ENCODE measurements at places on chromosomes 12 and 14.

GRCh38 chr12:749751-750270, 2.6 kb upstream of the WNK1 start:
- DNase-seq = no peak

DNA sequence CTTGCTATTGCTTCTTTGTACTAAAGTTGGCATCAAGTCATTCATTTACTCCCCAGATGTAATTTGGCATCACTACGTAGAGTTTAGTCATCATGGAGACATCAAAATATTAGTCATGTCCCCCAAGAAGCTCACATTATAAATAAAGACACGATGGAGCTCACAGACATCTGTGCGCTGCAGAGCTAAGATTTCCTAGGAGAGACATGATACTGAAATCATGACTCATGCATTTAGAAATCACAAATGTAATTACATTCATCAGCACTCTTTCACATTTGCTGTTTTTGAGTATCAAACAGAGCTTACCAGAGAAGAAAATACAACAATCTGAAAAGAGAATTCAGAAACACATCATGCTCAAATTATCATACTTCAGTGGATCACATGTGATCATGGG, 169.8 kb downstream of the LRIG3 start:
- DNase-seq = no peak

GRCh38 chr12:83404521-83404920, 717.8 kb downstream of the TMTC2 start:
- DNase-seq = no peak

DNA sequence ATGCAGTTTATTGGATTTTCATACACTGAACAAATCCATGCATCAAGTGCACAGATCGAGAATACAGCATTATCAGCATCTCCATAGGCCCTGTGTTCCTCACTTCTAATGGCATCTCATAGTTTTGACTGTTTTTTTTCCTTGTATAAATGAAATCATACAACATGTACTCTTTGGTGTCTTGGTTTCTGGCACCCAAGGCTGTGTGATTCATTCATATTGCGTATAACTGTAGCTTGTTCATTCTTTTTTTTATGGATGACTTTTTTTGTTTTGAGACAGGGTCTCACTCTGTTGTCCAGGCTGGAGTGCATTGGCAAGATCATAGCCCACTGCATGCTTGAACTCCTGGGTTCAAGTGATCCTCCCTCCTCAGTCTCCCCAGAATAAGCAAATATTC, 14.3 kb downstream of the RASSF8 start:
- no peak for DNase-seq

- DNase-seq = no peak
These were observed 114.9 kb downstream of the HELB start for GRCh38 chr12:66417217-66417616.

DNA sequence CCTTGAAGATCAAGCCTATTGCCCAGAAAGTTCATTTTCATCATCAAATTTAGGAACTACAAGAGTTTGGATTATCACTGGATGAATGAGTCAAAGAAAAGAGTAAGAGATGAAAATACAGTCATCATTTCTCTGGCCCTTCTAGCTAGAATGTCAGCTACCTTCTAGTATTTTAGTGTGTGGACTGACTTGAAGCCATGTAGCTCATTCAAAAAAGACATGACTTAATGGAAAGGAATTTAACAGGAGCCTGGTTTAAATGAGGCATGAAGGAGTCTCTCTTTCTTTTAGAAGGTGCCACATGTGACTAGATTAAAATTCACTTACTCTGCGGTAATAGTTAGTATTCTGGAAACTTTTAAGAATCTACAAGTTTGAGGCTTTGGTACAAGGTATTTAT, 7.1 kb downstream of the PTHLH start:
- DNase-seq = no peak

DNA sequence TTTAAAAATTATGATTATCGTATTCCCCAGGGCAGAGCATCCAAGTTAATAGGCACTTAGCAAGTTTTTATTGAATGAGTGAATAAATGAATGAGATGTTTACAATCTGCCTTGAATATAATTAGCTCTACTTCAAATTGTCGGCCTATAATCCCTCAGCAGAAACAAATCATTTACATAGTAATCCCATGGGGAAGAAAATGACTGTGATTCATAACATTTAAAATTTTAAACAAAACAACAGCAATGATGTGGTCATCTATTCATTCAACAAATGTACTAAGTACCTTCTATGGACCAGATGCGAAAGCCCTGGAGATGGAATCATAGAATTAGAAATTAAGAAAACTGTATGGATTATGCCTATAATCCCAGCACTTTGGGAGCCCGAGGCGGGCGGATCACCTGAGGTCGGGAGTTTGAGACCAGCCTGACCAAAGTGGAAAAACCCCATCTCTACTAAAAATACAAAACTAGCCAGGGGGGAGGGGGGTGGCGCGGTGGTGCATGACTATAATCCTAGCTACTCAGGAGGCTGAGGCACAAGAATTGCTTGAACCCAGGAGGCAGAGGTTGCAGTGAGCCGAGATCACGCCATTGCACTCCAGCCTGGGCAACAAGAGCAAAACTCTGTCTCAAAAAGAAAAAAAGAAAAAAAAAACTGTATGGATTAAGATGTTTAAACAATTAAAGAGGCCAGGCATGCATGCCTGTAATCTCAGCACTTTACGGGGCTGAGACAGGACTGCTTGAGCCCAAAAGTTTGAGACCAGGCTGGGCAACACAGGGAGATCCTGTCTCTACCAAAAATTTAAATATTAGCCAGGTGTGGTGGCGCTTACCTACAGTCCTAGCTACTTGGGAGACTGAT, 17.7 kb upstream of the MDM2 start:
- DNase-seq = no peak

DNA sequence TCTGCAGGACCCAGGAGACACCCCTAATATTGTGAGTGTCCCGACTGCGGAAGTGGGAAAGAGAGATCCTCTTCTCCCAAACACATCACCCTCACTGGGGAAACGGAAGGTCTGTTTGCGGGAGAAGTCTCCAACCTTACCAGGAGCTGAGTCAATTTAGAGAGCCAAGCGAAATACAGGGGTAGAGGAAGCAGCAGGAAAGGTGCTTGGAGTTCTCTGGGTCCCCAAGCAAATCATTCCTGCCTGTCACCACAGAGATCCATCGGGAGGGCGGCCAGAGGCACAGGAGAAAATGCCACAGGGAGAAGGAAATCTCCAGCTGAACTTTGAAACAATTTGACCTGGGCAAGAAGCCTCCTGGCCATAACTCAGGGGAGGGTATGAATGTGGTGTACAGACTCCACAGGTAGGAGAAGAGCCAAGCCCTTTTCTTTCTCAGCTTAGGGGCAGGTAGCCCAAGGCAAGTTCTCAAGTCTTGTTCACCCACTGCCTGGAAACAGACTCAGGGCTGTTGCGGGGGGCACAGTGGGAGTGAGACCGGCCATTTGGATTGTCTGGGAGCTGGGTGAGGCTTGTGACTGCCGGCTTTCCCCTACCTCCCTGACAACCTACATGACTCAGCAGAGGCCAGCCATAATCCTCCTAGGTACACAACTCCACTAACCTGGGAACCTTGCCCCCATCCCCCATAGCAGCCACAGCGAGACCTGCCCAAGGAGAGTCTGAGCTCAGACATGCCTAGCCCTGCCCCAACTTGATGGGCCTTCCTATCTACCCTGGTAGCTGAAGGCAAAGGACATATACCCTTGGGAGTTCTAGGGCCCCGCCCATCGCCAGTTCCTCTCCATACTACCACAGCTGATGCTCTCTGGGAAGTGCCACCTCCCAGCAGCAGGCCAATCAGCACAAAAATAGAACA, 211.9 kb upstream of the ARHGAP5 start:
- no peak for DNase-seq

DNA sequence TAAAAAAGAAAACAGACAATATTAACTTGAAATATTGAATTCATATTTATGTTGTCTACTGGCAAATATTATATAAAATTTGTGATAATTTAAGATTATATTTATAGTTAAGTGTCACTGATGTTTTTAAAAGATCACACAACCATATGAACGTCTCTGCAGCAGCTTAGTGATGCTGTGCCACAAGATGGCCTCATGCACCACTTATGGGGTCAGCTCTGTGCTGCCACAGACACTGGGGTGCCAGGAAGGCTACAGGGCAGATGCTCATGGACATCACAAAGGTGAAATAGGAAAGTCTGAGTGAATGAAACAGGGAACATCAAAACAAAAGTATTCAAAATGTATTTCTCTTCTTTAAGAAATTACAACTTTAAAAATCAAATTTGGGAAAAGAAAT, 13.1 kb downstream of the ATXN3 start:
- no peak for DNase-seq

GRCh38 chr12:26028953-26029735, 70.7 kb downstream of the RASSF8 start:
- no peak for DNase-seq

GRCh38 chr14:58535044-58535443, 102.7 kb upstream of the DACT1 start:
- no peak for DNase-seq

DNA sequence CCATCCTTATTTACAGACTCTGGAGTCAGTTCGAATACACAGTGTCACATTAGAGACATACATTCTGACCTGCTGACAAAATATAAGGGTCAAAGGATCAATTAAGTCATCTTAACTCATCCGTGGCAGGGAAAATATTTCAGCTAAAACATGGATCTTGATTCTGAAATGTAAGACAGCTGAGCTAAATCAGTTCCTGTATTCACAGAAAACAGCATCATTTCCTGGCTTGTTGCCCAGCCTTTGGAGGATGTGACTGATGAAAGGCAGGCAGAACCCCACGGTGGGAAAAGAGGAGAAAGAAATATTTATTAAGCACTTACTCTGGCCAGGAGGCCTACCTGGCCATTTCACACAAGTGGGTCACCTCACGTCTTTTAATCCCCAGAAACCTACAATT, 101.9 kb downstream of the GAS2L3 start:
- DNase-seq = no peak

- DNase-seq = no peak
These were observed 7.3 kb upstream of the KIF26A start for GRCh38 chr14:104130974-104131651.

DNA sequence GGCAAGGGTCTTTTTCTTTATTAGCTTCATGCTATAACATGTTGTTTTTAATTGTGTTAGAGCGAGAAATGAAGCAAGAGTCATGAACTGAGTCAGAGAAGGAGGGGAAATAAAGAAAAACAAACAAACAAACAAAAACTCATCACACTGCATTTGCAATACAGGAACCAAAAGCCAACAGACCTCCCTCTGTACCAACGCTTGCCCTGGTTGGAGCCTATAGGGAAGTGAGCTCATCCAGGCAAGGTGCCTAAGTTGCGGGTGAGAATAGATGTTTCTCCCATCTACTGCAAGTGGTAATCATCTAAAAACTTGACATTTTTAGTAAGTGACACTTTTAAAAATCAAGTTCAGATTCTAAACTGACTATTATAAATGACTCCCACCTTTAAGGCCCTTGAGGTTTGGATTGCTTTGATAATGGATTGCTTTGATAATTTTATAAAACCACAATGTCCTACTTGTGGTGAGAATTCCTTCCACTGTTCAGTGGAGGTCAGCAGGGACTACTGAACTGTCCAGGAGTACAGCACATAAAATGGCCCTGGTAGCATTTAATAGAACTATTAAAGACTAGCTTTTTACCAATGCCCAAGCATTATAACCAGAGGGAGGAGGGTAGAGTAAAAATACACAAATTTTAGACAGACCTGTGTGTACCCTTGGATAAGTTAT, 31.3 kb downstream of the SLC38A1 start:
- no peak for DNase-seq

GRCh38 chr12:4434301-4434700, 11.3 kb downstream of the FGF6 start:
- no peak for DNase-seq

DNA sequence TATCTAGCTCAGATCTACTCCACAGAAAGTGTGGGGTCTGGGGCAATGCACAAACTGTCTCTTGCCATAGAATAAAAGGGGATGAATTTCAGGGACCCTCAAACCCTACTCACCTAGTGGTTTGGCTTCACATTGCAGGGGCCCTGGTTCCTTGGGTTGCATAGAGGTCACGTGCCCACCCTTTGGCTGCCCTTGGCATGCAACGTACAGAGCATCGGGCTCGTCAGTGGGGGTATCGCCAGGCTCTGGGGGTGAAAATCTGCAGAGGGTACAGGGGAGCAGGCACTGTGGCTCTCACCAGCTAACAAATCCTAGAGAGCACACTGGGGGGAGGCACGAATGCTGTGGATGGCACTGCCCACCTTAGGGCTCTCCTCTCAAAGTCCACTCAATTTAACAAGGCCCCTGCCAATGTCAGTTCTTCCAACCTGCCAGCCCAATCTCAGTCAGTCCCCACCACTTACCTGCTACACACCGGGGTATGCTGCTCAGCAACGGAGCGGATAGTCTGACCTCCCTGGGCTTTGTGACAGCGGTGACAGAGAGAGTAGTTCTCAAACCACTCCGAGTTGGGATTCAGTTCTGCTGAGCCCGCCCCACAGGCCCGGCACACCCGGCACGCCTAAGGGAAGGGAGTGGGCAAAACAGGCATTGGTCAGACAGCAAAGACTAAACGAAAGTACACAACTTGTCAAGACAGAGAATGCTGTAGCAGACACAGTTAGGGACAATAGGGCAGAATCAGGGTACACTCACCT, 8.0 kb downstream of the KMT2D start:
- DNase-seq = no peak

- no peak for DNase-seq
These were observed 45.8 kb upstream of the POC1B start for GRCh38 chr12:89571491-89572195.

GRCh38 chr14:70879448-70879847, 27.8 kb upstream of the PCNX1 start:
- no peak for DNase-seq

- peak; percentile 80 for DNase-seq
These were observed 45.6 kb upstream of the EGLN3 start for GRCh38 chr14:33996462-33996861.

GRCh38 chr14:52153939-52154338, 85.1 kb upstream of the NID2 start:
- no peak for DNase-seq

- no peak for DNase-seq
These were observed 6.9 kb upstream of the GPRC5D start for GRCh38 chr12:12958886-12959285.

DNA sequence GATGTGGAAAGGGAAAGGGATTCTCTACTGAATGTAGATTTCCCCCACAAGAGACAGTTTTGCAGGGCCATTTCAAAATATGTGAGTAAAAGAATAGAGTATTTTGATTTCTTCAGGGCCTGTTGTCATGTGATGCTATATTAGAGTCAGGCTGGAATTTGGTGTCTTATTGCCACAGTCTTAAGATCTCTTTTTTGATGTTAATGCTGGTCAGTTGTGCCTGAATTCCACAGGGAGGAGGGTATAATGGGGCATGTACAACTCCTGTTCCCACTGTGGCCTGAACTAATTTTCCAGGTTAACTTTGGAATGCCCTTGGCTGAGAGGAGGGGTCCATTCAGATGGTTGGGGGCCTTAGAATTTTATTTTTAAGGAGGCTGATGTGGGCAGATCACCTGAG, 111.0 kb upstream of the MAX start:
- DNase-seq = no peak

GRCh38 chr14:99187858-99188257, 84.1 kb downstream of the BCL11B start:
- DNase-seq = no peak
